ENCODE measurements at places on chromosomes 7 and 10.

DNA sequence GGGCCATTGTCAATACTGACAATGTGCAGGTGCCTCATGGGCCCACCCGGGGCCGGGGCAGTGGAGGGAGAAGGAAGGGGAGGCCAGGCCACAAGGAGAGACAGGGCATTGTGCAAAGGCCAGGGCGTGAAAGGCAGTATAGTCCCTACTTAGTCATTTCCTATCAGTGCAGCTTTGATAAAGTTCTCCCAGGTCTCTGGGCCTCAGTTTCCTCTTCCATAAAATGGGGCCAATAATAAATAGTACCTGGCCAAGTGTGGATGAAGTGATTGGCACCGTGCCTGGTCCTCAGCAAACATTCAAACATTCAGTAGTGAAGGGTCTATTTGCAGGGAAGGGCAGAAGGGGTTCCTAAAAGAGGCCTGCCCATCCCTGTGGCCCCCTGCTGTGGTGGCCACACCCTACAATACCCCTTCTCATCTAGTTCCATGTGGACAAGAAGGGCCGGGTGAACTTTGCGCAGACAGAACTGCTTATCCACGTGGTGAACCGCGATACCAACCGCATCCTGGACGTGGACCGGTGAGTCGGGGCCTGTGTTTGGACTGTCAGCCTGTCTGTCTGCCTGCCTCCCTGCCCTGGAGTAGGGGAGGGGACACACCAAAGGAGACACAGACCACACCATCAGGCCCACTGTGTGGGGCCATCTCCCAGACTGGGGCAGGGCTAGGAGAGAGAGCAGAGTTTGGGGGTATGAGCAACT lies 36.9 kb upstream of the VSIR start:
- DNase-seq, result no peak
- no peak overlapping the region for H3K27ac ChIP-seq
- no peaks in the 10 kb centered on the region for H3K27me3 ChIP-seq
- H3K4me3 ChIP-seq, result no peak overlapping the region

- no peak overlapping the region for H3K4me3 ChIP-seq
- no peak for DNase-seq
- no peaks in the 10 kb centered on the region for H3K4me1 ChIP-seq
- H3K27ac ChIP-seq, result no peak overlapping the region
These were observed 343.7 kb downstream of the RPS24 start for GRCh38 chr10:78377356-78377755.

GRCh38 chr10:8360365-8360764 lies 305.9 kb downstream of the GATA3 start:
- no peak overlapping the region for H3K27ac ChIP-seq
- no peak for DNase-seq
- no peaks in the 10 kb centered on the region for H3K4me1 ChIP-seq
- H3K4me3 ChIP-seq, result no peak overlapping the region
- H3K27me3 ChIP-seq, result no peaks in the 10 kb centered on the region

DNA sequence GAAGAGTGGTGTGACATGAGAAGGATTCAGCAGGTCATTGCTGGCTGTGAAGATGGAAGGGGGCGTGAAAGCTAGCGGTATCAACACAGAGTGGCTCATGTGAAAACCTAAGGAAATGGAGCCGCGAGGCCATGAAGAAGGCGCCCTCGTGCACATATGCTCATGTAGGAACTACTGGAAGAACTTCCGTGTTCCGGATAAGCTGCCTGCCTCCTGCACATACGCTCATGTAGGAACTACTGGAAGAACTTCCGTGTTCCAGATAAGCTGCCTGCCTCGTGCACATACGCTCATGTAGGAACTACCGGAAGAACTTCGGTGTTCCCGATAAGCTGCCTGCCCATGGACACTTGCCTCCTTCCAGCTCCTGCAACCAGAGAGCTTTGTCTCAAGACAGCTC lies 179.1 kb downstream of the SDK1 start:
- H3K27ac ChIP-seq, result no peak overlapping the region
- no peak overlapping the region for H3K4me3 ChIP-seq
- no peaks in the 10 kb centered on the region for H3K27me3 ChIP-seq
- DNase-seq, result no peak
- H3K4me1 ChIP-seq, result no peaks in the 10 kb centered on the region
- H3K36me3 ChIP-seq, result no peaks in the 10 kb centered on the region

GRCh38 chr10:44046605-44047004 lies 338.3 kb downstream of the CXCL12 start:
- H3K27me3 ChIP-seq, result no peaks in the 10 kb centered on the region
- H3K4me3 ChIP-seq, result no peak overlapping the region
- H3K4me1 ChIP-seq, result no peaks in the 10 kb centered on the region
- H3K36me3 ChIP-seq, result no peaks in the 10 kb centered on the region
